Activated naive CD4-positive, alpha-beta T cell treated with Interleukin-2 at 50 U/mL for 16 hours (primary cell): ENCODE measurements at places on chromosomes 4 and X.

- DNase-seq = no peak
Measured at GRCh38 chr4:140777894-140778293, 21.7 kb upstream of the TBC1D9 start.

- no peak for DNase-seq
Measured at GRCh38 chr4:20617678-20618396, 82.4 kb upstream of the PACRGL start.

DNA sequence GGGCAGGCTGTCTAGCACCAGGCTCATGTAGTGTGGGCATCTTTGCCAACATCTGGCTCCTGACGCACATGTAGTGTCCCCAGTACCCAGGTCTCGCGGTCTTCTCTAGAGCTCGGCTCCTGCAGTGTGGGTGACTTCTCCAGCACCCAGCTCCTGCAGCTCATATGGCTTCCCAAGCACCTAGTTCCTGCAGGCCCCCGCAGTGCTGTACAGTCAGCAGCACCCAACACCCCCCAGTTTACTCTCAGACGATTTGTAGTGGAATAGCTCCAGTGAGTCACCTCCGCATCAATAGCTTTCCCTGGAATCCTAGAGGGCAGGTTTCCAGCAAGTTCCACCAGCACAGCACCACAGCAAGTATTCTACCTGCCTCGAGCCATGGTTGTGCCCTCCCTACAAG lies 30.9 kb downstream of the ZNF41 start:
- no peak for DNase-seq

DNA sequence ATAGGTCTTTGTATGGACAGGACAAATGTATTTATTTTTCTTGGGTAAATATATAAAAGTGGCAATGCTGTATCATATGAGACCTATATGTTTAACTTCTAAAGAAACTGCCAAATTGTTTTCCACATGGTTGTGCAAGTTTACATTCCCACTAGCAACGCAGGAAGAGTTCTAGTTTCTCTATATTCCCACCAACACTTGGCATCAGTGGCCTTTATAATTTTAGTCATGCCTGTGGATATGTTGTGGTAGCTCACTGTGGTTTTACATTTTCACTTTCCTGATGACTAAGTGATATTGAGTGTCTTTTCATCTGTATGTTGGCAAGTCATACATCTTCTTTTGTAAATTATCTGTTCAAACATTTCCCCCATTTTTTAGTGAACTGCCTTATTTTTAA lies 126.0 kb downstream of the EMCN start:
- DNase-seq = no peak

DNA sequence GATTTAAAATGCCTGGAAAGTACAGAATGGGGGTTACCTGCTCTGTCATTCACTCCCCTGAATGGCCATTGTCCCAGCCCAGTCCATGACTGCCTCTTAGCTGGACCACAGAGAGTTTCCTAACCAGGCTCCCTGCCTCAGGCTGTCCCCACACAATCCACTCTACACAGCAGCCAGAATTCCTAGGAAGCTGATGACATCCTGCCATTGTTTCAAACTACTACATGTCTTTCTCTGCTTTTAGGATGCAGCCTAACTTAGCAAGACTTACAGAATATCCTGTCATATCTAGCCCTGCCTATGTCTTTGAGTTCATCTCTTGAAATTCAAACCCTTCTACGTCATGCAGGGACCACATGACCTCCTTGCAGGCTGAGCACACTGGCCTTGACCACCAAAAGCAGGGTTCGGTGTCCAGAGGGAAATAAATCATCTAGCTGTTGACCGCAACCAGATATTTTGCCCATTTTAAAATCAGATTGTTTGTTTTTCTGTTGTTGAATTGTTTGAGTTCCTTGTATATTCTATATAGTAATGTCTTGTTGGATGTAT lies 16.1 kb upstream of the CRMP1 start:
- DNase-seq = no peak

DNA sequence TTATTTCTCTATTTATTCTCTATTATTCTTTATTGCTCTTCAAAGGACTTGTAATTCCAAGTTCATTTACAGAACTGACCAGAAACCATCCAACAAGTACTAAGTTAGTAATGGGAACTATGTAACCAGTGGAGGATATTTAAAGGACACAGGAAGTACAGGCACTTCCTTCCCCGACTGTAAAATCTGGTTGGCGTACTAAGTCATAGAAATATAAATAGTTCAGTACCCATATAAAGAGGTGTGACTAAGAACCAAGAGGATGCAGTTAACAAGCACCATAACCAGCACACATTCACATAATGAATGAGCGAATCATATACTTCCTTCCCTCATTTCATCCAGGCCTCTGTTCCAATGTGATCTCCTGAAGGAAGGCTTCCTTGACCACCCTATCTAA lies 3.6 kb upstream of the EIF4E start:
- no peak for DNase-seq

DNA sequence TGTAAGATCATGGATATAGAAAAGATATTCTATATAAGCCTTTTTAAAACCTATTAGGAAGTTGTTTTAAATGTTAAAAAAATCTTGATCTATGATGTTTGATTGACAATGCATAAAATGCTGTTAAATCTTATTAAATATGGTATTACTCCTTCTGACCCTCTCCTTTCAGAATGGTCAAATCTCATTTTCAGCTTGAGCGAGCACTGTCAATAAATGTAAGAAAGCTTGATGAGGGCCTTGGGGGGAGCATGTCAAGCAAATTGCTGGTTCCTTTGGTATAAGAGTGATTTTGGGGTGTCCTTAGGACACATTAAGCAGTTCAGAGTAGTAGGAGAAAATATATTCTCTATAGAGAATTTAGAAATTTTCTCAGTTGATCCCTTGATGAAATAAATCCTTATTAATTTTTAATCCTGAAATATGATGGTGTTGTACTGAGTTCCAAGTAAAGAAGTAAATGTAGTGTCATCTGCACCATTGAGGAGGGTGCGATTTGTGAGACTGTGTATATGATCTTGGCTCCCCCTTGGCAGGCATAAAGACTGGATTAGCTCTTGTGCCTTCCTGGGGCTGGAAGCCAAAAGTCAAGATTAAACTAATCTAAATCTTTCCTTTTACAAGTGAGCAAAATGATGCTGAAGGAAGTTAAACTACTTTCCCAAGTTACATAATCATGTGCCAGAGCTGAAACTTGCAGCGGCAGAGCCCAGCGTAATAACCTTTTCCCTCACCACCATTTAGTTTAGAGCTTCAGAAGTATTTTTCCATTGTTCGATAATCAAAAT lies 82.6 kb upstream of the ANK2 start:
- no peak for DNase-seq

GRCh38 chrX:1368385-1368698 lies 23.6 kb downstream of the SLC25A6 start:
- DNase-seq = no peak

DNA sequence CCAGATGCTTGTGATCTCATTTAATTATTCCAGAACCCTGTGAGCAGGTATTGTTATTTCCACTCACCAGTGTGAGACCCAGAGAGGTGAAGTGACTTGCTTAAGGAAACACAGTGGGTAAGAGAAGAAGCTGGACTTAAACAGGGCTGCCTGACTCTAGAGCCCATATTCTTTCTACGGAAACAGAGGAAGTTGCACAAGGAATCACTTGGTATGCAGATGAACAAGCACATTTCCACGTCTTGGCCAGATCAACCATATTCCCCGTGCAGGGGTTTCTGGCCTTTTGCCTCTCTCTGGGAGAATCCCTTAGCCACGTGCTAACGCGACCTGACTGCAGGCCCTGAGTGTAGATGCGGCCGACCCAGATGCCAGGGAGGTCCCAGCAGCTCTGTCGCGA lies 195.5 kb upstream of the ATP6AP2 start:
- DNase-seq = no peak

DNA sequence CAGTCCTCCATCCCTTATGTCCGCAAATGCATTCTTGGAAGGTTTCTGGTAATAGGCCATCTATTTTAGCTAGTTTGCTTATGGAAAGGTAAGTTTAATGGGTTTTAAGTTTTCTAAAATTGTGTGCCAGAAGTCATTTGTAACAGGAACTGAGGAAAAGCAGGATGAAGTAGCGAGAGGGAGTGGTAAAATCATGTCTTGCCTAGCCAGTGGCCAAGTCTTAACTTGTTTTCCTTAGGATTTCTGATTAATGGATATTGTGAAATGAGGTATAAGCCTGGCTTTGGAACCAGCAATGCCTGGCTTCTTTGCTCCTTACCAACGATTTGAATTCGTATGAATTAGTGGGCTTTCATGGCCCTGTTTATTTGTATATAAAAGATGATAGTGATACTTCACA lies 7.3 kb downstream of the SEC24B start:
- no peak for DNase-seq

DNA sequence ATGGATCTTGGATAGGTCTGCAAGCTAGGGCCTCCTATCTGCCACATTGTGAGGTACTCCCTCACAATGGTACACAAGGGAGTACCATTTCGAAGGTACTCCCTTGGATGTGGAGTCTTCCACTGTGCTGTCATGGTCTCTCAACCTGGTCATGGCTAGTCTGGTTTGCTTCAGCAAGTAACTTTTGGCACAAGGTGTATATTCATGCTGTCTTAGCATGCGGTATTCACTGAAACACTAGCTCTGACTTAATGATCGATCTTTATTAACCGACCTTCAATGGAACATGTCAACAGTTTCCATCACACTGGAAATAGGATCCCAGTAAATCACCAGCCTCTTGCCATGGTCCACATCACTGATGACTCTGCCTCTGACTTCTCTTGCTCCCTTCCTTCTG lies 77.5 kb upstream of the HS3ST1 start:
- no peak for DNase-seq

DNA sequence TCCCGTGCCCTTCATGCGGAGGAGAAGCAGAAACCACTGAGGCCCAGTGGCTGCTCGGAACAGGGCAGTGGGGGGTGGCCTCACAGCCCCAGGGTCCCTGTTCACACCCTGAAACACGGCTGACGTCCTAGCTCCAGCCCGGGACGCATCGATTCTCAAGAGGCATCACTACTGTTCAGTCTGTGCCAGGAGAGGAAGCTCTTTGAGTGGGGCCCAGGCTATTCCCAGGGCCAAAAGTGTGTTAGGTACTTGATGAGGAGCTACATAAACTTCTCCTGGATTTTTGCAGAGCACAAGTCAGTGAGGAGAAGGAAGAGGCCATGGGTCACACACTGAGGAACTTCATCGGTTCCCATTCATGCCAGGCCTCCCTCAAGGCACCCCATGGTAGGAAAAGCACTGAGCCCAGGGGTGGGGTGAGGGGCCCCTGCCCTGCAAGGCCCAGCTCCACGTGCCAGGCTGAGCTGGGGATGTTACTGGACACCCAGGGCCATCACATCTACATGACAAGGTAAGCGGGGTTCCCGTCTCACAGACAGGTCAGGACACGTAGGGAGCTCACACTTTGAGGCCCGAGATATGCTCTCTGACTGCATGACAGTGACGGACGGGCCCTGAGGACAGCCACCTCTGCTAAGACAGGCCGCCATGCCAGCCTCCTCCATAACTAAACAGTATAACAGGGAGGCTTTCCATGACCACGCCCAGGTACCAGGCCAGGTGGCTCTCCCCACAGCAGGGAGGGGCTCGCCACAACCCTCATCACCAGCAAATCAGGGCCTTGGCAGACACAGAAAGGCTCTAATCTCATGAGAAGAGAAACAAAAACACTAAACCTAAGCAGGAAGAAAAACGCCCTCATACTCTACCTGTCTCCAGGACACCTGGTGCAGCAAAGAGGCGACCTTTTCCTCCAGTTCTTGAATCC lies 12.4 kb downstream of the TNIP2 start:
- no peak for DNase-seq

- no peak for DNase-seq
Measured at GRCh38 chrX:10171249-10171648, 14.5 kb downstream of the CLCN4 start.

- no peak for DNase-seq
Measured at GRCh38 chr4:13168326-13168725, 315.8 kb downstream of the RAB28 start.

DNA sequence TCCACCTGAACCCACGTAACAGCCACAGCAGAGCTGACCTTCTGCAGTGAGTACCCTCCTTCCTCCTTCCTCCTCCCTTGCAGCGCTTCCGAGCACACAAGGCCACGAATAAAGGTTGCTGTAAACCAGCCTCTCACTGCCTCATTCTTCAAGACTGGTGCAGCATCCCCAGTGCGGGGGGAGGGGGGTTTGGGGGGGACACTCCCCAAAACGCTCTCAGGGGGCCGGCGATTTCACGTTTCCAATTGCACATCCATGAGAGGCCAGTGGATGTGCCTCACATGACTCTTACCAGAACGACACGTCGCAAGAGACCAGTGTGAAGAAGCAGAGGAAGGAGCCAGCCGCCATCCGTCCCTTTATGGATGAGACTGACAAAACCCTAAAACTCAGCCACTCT lies 5.2 kb downstream of the DHRSX start:
- DNase-seq = no peak

DNA sequence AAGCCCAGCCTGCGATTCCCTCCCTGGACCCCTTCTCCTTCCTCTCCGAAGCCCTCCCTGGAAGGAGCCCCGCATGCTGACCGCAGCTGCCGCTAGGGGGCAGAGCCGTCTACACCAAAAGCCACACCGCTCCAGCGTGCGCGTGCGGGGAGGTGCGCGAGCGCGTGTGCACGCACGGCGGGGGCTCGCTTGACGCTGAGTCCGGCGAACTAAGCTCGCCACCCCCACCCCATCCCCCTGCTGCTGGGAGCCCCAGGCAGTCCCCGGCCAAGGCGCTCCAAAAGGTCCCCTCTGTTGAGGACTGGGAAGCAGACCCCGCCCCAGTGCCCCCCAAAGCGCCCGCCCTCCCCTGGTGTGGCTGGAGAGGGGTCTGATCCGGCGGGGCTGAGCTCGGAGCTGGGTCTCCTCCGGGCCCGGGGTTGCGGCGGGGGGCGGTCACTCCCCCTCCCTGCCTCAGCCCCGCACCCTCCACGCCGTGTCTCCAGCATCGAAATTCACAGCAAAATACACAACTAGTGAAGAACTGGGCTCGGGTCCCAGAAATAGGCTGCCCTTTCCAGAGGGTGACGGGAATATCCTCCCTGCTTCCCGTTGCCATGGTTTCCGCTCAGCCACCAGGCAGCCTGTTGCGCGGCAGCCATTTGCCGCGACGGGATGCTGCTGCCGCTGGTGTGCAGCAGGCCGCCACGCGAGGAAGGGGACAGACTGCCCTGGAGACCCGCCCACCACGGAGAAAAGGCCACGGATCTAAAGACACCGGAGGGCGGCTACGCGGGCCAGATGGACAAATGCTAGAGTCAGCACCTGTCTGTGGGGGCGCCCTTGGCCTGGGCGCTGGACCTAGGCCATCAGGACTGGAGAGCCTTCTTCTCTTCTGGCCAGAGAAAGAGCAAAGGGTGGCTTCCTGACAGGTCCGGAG lies 11.2 kb upstream of the CCNQ start:
- peak; percentile 80 for DNase-seq

GRCh38 chr4:148112231-148112982 lies 329.8 kb downstream of the NR3C2 start:
- no peak for DNase-seq

GRCh38 chr4:87543835-87544461 lies 14.8 kb upstream of the SPARCL1 start:
- no peak for DNase-seq
